ENCODE measurements at places on chromosomes 3 and 15.
A peak's percentile ranks its signal among the peaks of the same experiment; 100 is the strongest.

- DNase-seq, result peak; percentile 48
Measured at GRCh38 chr3:124559846-124560574, 170.2 kb upstream of the UMPS start.

DNA sequence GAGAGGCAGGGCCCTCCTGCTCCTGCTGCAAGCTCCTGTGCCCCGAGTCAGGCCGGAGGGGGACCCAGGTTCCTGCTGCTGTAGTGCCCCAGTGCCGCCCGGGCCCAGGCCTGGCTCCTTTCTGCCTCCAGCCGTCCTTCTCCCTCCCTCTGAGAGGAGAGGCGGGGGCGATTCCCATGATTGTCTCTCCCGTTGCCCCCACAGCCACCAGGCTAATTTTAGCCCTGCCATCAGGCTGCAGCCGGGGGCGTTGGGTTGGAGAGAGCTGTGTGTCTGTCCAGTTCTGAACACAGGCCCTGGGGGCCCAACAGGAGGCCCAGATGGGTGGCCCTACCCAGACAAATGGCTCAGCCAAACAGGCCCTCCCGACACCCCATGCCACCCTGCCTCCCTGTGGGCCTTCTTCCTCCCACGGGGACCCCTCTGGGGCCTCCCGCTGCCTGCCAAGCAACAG is 214.8 kb downstream of the TBC1D2B start:
- no peak for DNase-seq

- no peak for DNase-seq
Measured at GRCh38 chr3:32820971-32821685, 3.3 kb downstream of the TRIM71 start.

DNA sequence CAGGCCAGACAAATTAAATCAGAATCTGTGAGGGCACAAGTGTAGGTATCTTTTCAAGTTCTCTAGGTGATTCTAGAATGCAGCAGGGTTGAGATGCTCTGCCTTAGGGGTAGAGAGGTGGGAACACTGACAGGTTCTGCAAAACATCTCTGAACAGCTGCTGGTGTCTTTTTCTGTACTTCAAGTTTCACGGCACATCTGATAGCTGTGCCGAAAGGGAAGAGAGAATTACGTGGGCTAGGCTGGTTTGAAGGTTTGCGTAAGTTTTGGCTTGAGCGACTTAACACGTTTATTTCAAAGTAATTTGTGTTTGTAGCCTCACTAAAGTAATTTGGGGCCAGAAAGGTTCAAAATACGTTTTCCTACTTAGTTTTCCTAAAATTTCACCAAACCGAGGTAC is 22.5 kb downstream of the PXK start:
- no peak for DNase-seq

DNA sequence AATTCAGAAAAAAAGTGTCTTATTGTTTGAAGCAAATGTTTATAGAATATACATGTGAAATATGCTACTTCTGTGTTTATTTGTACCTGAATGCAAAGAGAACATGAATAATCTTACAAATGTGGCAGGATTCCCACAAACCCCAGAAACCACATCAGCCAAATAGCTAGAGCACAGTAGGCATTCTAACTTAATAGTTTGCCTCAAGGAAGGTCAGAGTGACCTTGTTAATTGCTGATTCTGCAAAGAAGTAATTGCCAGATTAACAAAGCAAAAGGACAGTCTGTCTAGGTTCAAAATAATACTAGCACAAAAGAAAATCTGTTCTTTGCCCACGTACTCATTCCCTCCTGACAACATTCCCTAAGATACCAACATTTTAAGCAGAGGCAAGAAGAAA is 604.0 kb downstream of the PYDC2 start:
- no peak for DNase-seq

DNA sequence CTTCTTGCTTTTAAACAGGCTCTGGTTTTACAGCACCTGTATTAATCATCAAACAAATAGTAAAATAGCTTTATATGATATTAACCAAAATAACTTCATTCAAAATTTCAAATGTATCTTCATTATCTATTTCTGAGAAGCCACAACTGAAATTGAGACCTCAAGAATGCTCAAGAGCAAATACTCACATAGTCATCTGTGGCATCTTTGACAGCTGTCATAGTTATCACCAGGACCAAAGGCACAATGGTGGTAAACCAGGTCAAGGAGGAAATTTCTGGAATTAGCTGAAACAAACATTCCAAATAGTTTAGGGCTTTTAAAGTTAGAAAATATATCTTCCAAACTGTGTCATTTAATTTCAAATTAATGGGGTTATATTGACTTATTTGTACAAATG is 74.6 kb downstream of the ATP8B4 start:
- DNase-seq, result no peak

- no peak for DNase-seq
Measured at GRCh38 chr15:99565049-99565298, 810 bp upstream of the MEF2A start.

DNA sequence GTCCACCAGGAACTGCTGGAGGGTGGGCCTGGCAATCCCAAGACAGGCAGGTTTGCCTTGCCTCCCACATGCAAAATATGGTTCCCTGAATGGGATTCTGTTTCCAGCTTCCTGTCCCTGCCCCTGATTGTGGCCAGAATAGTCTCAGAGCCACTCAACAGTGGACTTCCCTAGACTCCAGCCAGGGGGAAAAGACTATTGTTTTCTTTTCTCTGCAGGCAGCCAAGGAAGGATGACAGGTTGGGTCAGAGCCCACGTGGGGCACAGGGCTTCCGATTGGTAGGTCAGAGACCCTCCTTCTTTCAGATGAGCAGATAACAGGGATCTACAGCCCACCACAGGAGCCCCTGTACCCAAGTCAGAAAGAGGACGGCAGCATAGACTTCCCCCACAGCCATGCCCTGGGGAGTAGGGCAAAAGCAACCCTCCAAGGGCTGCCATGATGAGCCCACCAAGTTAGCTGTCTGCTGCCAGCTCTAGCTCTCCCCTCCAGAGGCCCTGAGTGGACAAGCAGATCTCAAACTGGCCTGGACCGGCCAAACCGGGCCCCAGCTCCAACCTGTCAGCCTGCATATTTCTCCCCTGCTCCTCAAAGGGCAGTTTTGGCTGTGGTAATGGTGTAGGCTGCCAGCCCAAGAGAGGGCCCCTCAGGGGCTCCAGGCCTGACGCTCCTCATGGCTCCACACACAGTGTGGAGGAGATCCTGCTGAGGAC is 6.4 kb downstream of the TLR9 start:
- DNase-seq, result no peak

DNA sequence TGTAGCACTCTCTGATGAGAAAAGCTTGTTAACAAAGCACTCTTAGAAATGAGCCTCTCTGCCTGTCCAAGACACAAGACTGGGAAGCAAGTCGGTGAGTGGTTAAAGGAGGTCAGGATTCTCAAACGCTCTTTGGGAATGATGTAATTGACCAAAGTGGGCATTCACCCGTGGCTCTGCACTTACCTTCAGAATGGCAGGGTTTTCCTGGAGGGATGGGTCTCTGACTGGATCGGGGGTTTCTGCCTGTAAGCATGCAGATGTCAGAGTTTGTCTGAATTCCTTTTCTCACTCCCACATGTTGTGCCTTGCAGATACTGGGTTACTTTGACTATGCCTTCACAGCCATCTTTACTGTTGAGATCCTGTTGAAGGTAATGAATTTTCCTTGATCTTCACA is 106.3 kb downstream of the CHDH start:
- DNase-seq, result no peak

DNA sequence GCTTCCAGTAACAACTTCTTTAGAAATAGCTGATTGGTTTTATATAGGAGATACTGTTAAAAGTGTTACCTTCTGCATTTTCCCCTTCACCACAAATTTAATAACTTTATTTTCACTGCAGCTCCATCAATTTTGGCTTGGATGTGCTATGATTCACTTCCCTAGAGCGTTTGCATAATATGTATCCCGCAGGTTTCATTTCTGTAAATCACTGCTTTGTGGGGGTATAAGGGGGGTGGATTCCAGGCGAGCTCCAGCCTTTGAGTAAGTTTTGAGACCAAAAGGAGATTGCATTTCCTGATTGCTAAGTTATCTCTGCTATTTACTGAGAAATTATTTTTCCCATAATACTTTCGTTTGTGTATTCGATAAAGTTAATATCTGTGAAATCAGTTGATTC is 232.6 kb downstream of the TBL1XR1 start:
- DNase-seq, result no peak

- no peak for DNase-seq
Measured at GRCh38 chr3:158451405-158452055, 119.5 kb upstream of the MLF1 start.

GRCh38 chr3:196563721-196564225 is 4.6 kb downstream of the WDR53 start:
- no peak for DNase-seq

- DNase-seq, result no peak
Measured at GRCh38 chr3:192244591-192244990, 482.8 kb downstream of the FGF12 start.

DNA sequence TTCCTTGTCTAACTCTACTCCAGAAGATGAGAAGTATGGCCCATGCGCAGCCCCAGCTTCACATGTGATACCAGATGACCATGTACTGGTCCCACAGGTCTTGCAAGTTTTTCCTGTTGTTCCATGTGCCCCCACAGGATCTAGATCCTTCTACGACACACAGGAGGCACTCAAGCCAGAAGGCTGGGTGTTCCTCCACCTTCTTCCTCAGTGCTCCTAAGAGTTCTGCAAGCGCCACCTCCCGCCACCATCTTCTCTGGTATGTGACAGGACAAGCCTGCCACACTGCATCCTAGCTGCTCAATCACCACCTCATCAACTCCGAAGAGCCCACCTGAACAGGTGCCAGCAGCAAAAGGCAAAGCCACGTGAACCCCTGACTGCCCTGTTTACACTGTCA is 43.1 kb downstream of the XXYLT1 start:
- no peak for DNase-seq

DNA sequence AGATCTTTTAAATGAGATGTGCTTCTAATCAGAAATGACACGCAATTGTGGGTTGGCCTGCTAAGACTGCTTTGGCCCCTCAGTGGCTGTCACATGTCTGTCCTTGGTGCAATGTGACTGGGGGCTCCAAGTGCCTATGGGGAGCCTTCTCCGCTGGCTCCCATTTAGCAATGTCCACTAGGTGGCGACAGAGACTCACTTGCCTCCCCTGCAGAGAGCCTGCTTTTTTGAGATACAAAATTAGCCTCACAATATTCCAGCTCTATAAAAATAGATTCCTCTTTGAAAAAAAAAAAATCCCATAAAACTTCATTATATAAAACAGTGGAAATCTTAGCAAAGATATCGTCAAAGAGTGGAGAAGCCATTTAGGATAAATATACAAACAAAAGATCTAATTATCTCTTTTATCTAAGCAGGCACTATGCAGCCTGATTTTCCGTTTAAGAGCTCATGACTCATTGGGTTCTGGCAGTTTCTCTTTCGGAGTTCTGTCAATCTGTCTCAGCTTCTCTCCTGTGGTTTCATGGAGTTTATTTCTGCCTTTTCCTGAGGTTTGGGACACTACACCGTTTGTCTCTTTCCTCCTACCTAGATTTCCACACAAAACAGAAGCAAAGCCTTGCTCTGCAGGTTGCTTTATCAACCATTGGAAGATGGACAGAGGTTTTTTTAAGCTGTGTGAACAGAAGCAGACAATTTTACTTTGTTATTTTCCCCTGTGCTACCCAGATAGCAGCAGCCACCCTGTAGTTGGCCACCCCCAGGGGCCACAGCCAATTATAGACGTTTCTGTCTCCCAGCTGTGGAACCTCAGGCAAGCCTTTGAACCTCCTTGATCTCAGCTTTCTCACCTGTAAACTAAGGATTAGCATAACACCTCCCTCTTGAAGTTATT is 68.4 kb upstream of the TNFAIP8L3 start:
- peak; percentile 56 for DNase-seq

GRCh38 chr3:158471639-158472294 is 99.2 kb upstream of the MLF1 start:
- no peak for DNase-seq

DNA sequence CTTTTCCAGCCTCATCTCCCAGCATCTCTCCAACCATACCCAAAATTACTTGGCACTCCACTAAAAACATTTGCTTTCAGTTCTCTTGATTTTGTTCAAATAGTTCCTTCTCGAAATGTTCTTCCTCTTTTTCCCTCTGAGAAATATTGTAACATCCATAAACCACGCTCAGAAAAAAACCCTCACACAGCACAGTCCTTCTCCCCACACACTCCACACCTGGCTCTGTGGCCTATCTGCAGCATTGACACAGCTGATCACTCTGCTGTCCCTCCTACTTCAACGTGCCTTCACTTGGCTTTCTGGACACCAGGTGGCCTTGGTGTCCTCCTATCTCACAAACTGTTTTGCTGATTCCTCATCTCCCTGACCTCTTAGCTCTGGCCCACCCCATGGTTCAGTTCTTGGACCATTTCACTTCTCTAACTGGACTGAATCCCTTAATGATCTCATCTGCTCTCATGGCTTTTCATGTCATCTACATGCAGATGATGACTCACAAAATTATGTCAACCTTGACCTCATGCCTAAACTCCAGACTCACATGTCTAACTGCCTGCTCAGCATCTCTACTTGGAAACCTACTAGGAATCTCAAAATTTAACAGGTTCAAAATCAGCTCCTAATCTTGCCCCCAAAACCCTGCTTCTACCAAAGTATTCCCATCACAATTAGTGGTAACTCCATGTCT is 93.3 kb downstream of the TRIM42 start:
- no peak for DNase-seq

GRCh38 chr3:13066236-13066635 is 7.0 kb downstream of the IQSEC1 start:
- no peak for DNase-seq

DNA sequence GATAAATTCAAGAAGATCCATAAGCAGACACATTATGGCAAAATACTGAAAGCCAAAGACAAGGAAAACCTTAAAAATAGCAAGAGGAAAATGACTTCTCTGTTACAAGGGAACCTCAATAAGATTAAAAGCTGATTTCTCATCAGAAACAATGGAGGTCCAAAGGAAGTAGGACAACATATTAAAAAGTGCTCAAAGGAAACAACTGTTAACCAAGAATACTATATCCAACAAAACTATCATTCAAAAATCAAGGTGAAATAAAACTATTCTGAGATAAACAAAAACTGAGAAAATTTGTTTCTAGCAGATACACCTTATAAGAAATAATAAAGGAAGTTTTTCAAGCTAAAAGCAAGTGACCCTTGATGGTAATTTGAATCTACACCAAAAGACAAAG is 314.7 kb upstream of the ROPN1 start:
- no peak for DNase-seq

DNA sequence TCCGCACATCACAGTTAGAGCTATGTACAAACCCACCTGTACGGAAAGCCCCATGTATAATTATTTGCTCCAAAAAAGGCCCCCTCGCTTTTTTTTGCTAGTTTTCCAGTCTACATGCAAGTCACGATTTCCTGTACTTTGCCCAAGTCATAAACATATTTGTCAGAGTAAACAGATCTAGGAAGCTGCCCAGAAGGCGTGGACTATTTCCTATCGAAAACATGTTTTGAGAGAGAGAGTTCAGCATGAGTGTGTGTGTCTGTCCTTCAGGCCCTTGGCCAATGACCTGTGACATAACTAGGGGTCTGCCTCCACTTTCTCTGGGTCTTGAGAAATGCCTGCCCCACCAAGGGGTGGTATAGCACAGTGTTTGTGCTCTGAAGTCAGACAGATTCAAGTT is 72.7 kb upstream of the HACD2 start:
- DNase-seq, result no peak

Measured in omental fat pad (tissue), 4 donors.